Stimulated activated CD8-positive, alpha-beta memory T cell treated with anti-CD3 and anti-CD28 coated beads, Interleukin-4, amount 100 ng/mL, for 1 hour (primary cell): ENCODE measurements at places on chromosomes 13 and 19.

- peak; percentile 87 for DNase-seq
Measured at GRCh38 chr19:510606-511100, 3.4 kb downstream of the TPGS1 start.

DNA sequence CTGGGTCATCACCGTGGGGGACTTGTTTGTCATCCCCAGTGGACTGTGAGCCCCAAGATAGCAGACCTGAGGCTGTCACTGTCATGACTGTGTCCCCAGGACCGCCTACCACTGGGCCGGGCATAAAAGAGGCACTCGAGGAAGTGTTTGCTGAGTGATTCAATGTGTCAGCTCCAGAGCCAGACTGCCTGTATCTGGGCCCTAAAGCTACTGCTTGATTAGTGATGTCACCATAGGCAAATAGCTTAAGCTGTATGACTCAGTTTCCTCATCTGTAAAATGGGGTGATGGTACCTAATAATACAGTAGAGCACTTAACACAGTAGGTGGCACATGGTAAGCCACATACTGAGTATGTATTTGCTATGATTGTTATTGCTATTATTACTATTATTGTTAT, 11.2 kb upstream of the CEACAM19 start:
- no peak for DNase-seq

DNA sequence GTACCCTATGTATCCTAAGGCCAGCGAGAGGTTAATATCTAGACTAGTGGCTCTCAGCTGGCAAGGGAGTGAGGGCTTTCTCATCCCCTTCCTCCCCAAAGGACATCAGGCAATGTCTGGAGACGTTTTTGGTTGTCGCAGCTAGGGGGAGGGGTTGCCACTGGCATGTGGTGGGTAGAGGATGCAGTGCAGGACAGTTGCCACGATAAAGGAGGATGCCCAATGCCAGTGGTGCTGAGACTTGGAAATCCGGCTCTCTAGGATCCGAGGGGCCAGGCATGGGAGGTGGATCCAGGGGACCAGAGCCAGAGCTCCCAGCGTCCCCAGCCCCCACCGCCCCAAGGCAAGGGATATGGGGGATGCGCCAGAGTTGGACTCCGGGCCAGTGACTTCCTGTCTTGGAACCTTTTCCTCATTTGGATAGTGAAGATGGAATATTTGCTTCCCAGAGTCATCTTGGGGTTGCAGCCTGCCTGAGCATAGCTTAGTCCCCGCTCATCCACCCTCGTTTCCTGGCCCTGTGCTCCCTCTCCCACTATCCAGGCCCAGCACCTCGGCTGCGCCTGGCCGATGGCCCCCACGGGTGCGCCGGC, 4.9 kb downstream of the SSC5D start:
- DNase-seq = no peak

GRCh38 chr19:1239796-1240737, 1.5 kb upstream of the ATP5F1D start:
- peak; percentile 79 for DNase-seq

DNA sequence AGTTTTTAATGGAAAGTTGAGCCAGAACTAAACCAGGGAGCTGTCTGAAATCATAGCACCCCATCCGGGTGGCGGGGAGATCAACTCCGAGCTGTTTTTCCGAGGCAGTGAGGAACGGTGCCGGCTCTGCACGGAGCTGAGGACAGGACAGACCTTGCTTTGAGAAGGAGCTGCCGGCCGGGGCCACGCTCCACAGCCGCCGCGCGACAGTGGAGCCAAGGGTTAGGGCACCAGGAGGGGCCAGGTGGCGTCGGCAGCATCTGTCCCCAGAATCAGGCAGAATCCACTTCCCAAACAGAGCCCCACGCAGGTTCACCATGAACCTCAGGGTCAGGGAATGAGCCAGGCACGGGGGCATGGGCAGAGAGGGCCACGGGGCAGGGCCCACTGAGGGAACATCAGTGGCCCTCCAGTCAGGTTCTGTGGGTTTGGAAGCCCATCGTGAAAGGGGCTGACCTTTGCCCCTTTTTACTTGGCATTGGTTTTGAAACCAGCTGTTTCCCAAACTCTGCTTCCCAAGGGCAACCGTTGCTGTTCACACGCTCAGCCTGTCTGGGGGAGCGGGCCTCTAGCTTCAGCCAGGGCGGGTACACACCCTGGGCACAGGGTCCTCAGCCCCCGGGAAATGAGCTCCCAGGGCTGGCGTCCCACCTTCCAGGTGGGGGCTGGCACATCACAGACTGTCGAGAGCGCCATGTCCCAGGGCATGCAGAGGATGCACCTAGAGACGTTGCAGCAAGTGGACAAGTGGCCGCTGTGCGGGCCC, 18.1 kb downstream of the PEX11G start:
- no peak for DNase-seq

- DNase-seq = no peak
Measured at GRCh38 chr19:50341091-50341564, 12.0 kb upstream of the KCNC3 start.

GRCh38 chr13:103373916-103374315, 307.7 kb upstream of the SLC10A2 start:
- DNase-seq = no peak

DNA sequence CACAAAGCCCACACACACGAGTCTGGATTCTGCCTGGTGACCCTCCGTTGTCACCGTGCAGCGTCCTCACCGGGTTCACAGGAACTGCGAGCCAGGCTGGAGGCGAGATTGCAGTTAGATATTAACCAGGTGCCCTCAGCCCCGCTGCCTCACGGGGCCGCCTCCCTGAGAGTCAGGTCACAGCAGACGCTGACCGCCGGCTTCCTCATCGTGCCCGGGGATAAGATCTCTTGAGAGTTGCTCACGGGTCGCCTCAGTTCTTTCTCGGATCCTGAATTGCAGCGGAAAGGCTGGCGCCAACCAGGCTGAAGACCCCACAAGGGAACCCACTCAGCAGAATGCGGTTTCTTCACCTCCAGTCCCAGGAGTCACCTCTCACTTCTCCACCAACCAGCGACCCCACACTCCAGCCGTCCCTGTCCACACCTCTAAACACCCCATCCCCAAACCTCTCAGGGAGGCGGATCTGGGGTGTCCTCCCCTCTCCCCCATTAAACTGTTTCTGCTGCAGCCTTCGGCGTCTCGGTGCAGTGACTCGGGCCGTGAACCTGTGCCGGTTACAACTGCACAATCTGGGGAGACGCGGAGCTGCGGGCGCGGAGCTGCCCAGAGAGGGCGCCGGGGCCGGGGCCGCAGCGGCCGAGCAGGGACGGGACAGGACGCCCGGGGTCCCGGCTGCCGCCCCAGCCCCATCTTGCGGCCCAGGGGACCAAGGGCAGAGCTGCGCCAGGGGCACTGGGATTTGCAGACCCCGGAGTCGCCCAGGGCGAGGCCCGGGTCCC, 591 bp downstream of the ZNF823 start:
- DNase-seq = peak; percentile 4

DNA sequence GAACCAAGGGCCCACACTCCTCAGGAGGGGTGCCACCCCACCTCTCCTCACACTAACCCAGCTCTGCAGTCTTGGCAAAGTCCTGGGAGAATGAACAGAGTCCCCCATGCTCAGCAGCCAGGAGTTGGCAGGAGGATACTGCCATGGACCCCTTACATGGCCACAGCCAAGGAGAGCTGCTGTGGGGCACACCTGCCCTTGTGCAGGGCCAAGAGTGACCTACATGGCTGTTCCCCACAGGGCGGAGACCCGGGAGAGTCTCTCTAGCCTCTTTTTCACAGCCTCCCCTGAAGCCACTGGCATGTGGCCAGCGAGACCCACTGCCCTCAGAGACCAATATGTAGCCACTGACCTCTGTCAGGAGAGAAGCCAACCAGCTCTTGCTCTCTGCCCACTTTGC, 45.9 kb upstream of the VSTM2B start:
- DNase-seq = no peak

- no peak for DNase-seq
Measured at GRCh38 chr13:25744178-25744577, 307.6 kb downstream of the SHISA2 start.

DNA sequence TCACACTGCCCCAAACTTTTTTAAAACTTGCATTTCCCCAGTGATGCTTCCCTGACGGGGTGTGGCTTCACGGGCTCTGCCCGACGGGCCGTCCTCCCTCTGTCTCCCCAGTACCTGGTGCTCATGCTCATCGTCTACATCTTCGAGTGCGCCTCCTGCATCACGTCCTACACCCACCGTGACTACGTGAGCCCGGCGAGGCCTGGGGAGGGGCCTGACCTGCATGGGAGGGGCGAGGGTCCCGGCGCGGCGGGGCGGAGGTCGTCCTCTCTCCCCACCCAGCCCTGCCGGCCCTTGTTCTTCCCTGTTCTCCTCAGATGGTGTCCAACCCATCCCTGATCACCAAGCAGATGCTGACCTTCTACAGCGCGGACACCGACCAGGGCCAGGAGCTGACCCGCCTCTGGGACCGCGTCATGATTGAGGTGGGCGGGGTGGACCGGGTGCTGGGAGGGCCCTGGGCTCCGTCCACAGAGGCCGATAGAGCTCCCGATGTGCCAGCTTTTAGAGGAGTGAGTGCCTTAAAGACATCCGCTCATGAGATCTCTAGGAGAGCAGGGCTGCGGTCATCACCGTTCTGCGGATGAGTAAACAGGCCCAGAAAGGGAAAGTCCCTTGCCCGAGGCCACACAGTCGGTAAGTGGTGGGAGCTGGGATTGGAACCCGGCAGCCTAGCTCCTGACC, 6.9 kb downstream of the UPK1A start:
- DNase-seq = no peak

GRCh38 chr13:26050568-26051230, 1.1 kb downstream of the SHISA2 start:
- DNase-seq = no peak

- DNase-seq = no peak
Measured at GRCh38 chr13:106151056-106151699, 384.3 kb downstream of the EFNB2 start.

- no peak for DNase-seq
Measured at GRCh38 chr19:55581823-55582223, 1.2 kb upstream of the ZNF579 start.

DNA sequence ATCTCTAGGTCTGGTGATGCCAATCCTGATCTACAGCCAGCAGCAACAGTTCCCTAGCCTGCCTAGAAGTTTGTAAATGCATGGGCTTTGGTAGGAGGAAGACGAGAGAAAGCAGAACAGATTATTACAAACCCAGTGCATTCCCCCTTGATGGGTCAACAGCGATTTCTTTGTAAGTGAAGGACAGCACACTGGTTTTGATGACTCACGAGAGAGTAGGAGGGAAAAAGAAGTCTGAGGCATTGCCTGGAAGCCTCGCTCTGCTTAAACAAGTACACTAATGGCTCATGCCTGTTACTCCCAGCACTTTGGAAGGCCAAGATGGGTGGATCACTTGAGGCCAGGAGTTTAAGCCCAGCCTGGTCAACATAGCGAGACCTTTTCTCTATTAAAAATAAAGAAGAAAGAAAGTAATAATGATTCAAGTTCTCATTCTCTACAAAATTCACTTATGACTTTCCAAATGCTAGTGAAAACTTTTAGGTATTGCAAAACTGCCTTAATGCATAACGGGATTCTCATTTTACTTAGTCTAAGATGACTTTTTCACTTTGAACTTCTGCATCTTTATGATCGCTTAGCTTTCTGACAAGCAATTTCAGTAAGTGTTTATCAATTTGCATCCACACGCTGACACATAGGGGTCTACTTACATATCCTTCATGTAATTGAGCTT, 47.7 kb upstream of the USPL1 start:
- DNase-seq = no peak

- no peak for DNase-seq
Measured at GRCh38 chr13:111396457-111396856, 76.0 kb downstream of the TEX29 start.
